ENCODE measurements at places on chromosomes 7 and 10.

DNA sequence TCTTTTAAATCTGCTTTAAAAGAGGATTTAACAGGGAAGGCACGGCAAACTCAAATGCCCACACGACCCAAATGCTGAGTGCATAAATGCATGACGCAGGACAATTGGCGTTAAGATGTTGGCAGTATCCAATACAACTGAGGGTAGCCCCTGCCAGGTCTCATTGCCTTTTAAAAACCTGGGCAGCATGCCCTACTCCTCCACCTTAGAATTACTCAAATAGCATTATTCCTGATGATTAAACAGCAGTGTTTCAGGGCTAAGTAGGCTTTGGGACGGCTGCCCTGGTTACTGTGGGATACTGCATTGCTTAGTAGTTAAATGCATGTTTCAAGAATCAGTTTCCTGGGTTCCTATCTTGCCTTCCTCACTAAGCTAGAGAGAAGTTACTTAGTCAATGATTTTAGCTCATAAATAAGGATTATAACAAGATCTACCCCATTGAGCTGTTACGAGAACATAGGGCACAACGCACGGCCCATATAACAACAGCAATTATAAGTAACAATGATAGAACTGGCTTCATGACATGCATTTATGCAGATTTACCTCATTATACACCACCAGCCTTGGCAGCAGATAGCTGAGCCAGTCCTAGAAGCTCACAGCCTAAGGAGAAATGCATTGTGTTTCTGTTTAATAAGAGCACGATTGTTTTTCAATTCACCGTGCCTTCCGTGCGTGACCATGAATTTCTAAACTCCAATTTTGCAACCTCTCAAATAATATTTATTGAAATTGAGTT is 7.9 kb downstream of the TUBAL3 start:
- no peak for DNase-seq

- no peak for DNase-seq
These were observed 5.3 kb downstream of the ZNF488 start for GRCh38 chr10:47378606-47379444.

DNA sequence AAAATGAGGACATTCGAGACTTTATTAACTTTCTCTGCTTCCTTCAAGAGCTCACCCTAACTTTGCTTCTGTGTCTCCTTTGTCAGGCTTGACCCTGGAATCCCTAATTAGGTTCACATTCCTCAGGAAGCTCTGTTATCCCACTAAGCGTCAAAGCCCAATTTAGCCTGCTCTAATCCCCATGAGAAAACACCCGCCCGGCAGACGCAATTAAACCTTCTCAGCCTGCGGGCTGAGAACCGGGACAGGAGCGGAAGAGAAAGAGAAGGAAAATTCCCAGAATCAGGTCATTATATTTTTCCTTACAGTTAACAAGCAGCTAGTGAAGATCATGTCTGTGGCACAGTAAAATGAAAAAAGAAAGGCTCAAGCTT is 93.0 kb downstream of the TNS3 start:
- DNase-seq = no peak

GRCh38 chr10:86251426-86251825 is 115.2 kb downstream of the GRID1 start:
- no peak for DNase-seq

- no peak for DNase-seq
These were observed 127.6 kb downstream of the OAT start for GRCh38 chr10:124291001-124291701.

DNA sequence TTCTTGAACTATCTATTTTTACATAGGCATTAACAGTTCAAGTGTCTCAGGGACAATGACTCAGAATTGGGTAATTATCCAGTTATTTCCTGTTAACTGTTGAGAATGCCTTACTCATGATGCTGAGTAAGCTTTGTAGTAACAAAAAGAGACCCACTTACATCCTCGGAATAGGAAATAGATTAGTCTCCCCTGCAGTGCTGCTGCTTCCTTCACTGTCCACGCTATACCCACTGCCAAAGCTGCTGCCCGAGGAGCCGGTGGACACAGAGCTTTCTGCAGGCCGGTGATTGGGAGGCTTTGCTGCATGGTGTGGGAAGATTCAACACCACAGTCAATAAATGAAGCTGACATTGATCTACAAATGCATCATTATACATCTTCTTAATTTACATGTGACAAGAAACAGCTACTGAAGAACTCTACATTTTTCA is 357.1 kb downstream of the PCLO start:
- no peak for DNase-seq

DNA sequence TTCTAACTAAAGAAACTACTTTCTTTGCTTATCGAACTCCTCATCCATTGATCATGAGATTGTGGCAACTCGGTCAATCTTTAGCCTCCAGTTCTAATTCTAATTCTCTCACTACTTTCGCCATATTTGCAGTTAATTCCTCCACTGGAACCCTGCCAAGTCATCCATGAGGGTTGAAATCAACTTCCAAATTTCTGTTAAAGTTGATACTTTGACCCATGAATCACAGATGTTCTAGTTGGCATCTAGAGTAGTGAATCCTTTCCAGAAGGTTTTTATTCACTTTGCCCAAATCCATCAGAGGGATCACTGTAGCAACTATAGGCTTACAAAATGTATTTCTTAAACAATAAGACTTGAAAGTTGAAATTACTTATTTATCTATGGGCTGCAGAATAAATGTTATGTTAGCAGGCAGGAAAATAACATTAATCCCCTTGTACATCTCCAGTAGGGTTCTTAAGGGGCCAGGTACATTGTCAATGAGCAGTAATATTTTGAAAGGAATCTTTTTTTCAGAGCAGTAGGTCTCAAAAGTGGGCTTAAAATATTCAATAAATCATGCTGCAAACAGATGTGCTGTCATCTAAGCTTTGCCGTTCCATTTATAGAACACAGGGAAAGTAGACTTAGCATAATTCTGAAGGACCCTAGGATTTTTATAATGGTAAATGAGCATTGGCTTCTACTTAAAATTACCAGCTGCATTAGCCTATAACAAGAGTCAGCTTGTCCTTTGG is 39.4 kb downstream of the CCDC71L start:
- no peak for DNase-seq

DNA sequence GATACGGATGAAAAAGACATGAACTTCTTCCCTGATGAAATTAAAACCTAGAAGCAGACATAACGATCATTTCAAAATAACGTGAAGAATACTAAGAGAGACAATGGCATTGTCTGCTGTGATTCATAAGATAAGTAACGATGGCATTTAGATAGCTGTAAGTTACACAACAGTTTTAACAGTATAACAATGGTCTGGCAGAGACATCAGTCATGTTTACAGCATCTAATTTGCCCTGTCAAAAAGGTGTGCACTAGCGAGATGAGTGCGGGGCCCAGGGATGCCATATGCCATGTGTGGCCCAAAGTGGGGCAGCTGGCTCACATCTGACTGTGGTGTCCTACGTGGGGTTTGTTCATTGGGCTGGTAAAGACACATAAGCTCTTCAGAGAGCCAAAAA is 55.7 kb upstream of the RHEB start:
- no peak for DNase-seq

GRCh38 chr7:147008530-147008929 is 891.9 kb downstream of the CNTNAP2 start:
- DNase-seq = no peak

DNA sequence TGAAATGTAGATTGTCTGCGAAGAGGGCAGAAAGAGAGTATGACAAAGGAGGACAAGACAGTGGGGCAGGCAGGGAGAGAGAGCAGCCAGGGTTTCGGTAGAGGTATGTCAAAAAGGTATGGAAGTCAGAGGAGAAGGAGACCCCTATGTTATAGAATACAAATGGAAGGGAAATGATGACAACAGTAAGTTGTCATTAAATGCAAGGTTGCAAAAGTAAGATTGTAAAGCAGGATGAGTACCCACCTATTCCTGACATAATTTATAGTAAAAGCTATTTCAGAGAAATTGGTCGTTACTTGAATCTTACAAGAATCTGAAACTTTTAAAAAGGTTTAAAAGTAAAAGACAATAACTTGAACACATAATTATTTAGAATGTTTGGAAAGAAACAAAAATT is 126.3 kb downstream of the CFTR start:
- no peak for DNase-seq

DNA sequence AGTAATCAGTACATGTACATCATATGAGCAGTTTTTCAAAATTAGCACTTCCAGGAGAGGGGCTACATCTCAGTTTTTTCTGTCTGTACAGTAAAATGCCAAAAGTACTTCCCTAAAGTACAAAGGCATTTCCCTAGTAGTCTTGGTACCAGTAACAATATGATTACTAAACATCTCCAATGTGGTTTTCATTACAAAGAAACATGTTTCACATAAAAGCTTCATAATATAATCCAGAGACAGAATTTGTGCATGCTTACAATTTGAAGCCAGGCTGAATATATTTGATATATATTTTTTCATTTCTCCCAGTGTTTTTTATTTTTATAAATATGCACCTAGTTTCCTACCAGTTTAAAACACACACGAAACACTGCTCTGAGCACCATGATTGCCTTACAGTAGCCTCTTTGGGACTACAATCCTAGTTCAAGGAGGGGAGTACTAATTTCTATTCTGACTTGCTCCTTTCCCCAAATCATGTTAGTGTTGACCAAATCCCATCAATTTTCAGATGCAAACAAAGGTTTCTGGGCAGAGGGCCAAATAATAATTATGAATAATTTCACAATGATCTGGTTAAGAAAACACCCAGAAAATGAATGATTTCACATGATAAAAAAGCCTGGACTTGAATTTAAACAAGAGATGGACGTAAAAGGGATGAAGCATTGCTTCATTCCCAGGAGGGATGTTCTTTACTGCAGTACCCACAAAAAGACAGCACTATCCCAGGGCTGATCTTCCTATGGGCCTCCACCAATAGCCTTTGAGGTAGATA is 201.3 kb downstream of the SLC25A13 start:
- no peak for DNase-seq
